Tracheal epithelial cell (primary cell): ENCODE measurements at places on chromosomes 16 and 17. TPM values are rescaled to one million over a fixed set of nuclear protein-coding genes. Genes with fewer than 3 reads are reported as not detected.

The CD300A gene
- total RNA-seq: not detected in 2 replicates

The EVPLL gene
- total RNA-seq: 0.24 and 4.0 TPM in 2 replicates

The SLC5A10 gene
- under 0.01 TPM in 1 of 2 replicates, not detected in the other for total RNA-seq

The COASY gene
- 13.7 and 14.9 TPM in 2 replicates for total RNA-seq

The C16orf74 gene
- total RNA-seq: 100 and 109 TPM in 2 replicates

The CPHXL gene
- total RNA-seq: not detected in 2 replicates

The GCGR gene
- total RNA-seq: not detected in 2 replicates

The SDR42E2 gene
- total RNA-seq: not detected in 2 replicates

The HSD17B1 gene
- 8.5 and 19.5 TPM in 2 replicates for total RNA-seq

The FOXL1 gene
- total RNA-seq: 0.72 and 2.8 TPM in 2 replicates

The SMG1 gene
- 74.9 and 94.6 TPM in 2 replicates for total RNA-seq

The NXPH3 gene
- total RNA-seq: under 0.01 TPM in 1 of 2 replicates, not detected in the other

The SP6 gene
- total RNA-seq: 1.9 and 2.2 TPM in 2 replicates

The SCO1 gene
- total RNA-seq: 28.0 and 28.3 TPM in 2 replicates

The PDE6G gene
- 0.72 TPM in 1 of 2 replicates, not detected in the other for total RNA-seq

The CCL15 gene
- total RNA-seq: not detected in 2 replicates

The SETD6 gene
- total RNA-seq: 21.9 and 22.6 TPM in 2 replicates

The HOXB2 gene
- total RNA-seq: 1.5 and 2.9 TPM in 2 replicates

The KRTAP1-1 gene
- total RNA-seq: 0.24 TPM in 1 of 2 replicates, not detected in the other

The MGRN1 gene
- total RNA-seq: 10.2 and 15.4 TPM in 2 replicates

The DPEP2 gene
- under 0.01 TPM in 1 of 2 replicates, not detected in the other for total RNA-seq

The PITPNM3 gene
- total RNA-seq: 15.4 and 47.5 TPM in 2 replicates

The NXN gene
- 70.1 and 80.4 TPM in 2 replicates for total RNA-seq

The CCL4 gene
- not detected in 2 replicates for total RNA-seq

The RBFOX1 gene
- under 0.01 TPM in 1 of 2 replicates, not detected in the other for total RNA-seq

The UMOD gene
- not detected in 2 replicates for total RNA-seq

The ACSM3 gene
- 2.3 and 2.4 TPM in 2 replicates for total RNA-seq

The CDK3 gene
- total RNA-seq: 0.21 and 1.2 TPM in 2 replicates

The CYB5D1 gene
- total RNA-seq: 8.5 and 9.6 TPM in 2 replicates

The PRSS53 gene
- 0.64 and 0.96 TPM in 2 replicates for total RNA-seq

The EXOC3L1 gene
- not detected in 2 replicates for total RNA-seq

The IRF8 gene
- 0.48 TPM in 1 of 2 replicates, not detected in the other for total RNA-seq

The CCL16 gene
- total RNA-seq: not detected in 2 replicates

The EMP2 gene
- 15.7 and 37.7 TPM in 2 replicates for total RNA-seq

The STH gene
- not detected in 2 replicates for total RNA-seq

The SALL1 gene
- total RNA-seq: 0.48 TPM in 1 of 2 replicates, not detected in the other

The CHRNE gene
- total RNA-seq: 0.24 and 0.64 TPM in 2 replicates

The SAMD14 gene
- 0.21 and 0.24 TPM in 2 replicates for total RNA-seq

The ZNF768 gene
- total RNA-seq: 27.2 and 34.5 TPM in 2 replicates

The TSPAN10 gene
- 0.21 and 0.48 TPM in 2 replicates for total RNA-seq

The COPZ2 gene
- 4.8 and 9.8 TPM in 2 replicates for total RNA-seq

The SHCBP1 gene
- 0.43 and 1.2 TPM in 2 replicates for total RNA-seq

The ITGAL gene
- not detected in 2 replicates for total RNA-seq

The ABCA10 gene
- 0.48 and 0.85 TPM in 2 replicates for total RNA-seq

The MAP2K6 gene
- 0.24 and 1.7 TPM in 2 replicates for total RNA-seq

The SLC2A4 gene
- 0.24 TPM in 1 of 2 replicates, not detected in the other for total RNA-seq

The IL32 gene
- 1.1 and 115 TPM in 2 replicates for total RNA-seq
